ENCODE measurements at places on chromosomes 11 and 22.

GRCh38 chr22:22462813-22463567, 45.6 kb downstream of the ZNF280B start:
- DNase-seq: no peak

DNA sequence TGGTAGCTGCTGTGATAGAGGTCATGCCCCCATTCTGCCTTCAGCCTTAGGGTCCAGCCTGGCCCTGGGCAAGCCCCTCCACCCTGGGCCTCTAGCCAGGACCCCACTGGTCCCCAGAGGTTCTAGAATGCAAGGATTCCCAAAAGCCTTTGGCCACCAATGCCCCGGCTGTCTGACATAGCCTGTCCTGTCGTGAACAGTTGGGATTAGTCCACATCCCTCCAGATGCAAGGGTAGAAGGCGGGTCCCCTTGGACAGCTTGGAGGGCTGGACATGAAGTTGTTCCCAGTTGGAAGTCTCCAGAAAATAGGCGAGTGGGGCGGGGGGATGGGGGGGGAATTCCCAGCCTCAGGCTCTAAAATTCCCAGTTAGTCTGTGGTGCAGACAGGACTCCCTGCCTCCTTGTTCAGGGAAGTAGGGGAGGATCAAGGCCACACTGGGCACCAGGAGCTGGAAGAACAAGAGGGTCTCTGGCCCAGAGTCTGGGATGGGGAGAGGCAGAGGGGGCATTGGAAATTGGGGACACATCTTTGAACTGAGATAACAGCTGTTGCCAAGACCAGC, 5.2 kb upstream of the ADORA2A start:
- DNase-seq: no peak

DNA sequence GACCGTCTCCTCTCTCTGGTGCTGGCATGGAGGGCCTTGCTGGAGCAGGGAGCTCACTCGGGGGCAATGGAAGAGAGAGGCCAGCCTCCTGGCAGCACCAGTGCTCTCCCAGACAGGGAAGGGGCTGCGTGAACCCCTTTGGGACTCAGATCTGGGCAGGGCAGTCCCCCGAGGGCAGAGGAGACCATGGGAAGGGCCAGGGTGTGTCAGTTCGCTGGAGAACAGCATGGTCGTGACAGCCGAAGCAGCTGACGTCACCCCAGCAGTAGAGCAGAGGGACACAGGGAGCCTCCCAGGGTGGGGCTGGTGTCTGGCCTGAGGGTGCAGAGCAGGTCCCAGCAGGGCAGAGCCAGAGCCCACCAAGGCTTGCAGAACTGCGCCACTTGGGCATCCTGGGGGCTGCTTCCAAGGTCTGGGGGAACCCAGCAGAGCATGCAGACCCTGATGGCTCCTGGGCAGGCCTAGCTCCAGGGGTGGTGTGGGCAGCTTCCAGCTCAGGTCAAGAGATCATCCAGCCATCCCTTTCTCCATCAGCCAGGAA, 71.0 kb upstream of the KCNQ1OT1 start:
- DNase-seq: no peak

GRCh38 chr22:19942157-19943081, 801 bp upstream of the TXNRD2 start:
- DNase-seq: no peak

GRCh38 chr22:44344407-44344806, 31.7 kb upstream of the SHISAL1 start:
- DNase-seq: no peak

- DNase-seq: no peak
These were observed 13.2 kb downstream of the LMO1 start for GRCh38 chr11:8250434-8250833.

- no peak for DNase-seq
These were observed 6.9 kb downstream of the FGF19 start for GRCh38 chr11:69696749-69697468.

GRCh38 chr11:3215346-3216026, 3.1 kb downstream of the MRGPRG start:
- DNase-seq: no peak

GRCh38 chr11:114826910-114827442, 148.6 kb downstream of the NXPE2 start:
- DNase-seq: no peak

Measured in HS-27A (cell line).